Stimulated activated CD4-positive, alpha-beta T cell treated with anti-CD3 and anti-CD28 coated beads, Interleukin-12 subunit alpha, Interleukin-12 subunit beta, amount 100 ng/mL, for 48 hours (primary cell): ENCODE measurements at places on chromosomes 4 and X.

GRCh38 chrX:115535844-115536243 lies 25.1 kb upstream of the PLS3 start:
- DNase-seq = no peak

DNA sequence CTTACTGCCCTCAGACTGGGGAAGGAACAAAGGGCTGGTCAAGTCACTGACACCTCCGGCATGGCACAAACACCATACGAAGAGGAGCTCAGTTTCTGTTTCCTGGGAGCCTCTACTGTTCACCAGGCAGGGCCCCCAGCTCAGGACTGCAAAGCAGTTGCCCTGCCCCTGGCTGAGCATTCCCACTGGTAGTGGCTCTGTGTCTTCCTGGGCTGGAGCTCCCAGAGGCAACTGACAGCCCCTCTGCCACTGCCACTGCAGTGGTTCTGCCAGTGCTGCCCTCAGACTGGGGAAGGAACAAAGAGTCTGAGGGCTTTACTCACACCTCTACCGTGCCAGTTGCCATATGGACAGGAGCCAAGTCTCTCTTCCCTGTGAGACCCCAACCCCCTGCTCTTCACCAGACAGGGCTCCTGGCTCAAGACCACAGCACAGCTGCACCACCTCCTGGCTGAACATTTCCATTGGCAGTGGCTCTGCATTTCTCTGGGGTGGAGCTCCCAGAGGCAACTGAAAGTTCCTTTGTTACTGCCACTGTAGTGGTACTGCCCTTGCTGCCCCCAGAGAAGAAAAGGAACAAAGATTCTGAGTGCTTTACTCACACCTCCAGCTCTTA lies 67.9 kb downstream of the SMARCA5 start:
- no peak for DNase-seq

DNA sequence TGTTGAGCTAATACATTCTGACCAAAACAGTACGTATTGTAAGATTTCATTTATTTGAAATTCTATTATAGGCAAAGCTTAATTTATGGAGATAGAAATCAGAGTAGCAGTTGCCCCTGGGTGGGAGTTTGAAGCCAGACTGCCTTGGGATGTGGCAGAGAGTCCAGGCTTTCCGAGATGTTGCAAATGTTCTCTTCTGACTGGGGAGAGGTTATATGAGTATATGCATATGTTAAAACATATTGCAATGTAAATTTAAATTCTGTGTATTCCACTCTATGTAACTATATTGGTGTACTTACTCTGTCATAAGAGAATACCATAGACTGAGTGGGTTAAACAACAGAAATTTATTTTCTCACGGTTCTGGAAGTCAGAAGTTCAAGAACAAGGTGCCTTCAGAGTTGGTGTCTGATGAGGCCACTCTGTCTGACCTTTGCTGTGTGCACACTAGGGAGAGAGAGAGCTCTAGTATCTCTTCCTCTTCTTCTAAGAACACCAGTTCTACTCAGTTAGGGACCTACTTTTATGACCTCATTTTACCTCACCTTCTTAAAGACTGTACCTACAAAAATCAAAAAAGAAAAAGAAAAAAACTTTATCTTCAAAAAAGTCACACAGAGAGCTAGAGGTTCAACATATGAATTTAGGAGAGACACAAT lies 299.3 kb upstream of the HS3ST1 start:
- no peak for DNase-seq

DNA sequence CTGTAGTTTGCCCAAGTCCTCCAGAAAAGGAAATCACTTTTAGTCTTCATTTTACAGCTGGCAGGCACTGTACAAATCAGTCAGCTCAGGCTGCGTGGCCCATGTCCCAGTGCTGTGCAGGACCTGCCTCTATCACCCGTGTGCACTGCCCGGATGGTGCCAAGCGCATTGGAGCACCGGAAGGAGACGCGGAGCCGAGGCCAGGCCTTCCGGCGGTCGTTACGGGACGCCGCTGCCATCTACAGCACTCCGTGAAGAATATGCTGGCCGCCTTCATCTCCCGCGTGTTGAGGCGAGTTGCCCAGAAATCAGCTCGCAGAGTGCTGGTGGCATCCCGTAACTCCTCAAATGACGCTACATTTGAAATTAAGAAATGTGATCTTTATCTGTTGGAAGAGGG lies at the start of gene PDHA2:
TSS of gene PDHA2 (plus strand) at position 203 of the 400 bp plus-strand sequence. CDS start at position 261, 58 bp downstream.
- DNase-seq = no peak

- no peak for DNase-seq
These were observed 38.7 kb downstream of the KDM5C start for GRCh38 chrX:53186351-53186750.

GRCh38 chr4:158729716-158730559 lies 6.7 kb upstream of the PPID start:
- DNase-seq = peak; percentile 47

- no peak for DNase-seq
These were observed 169.4 kb upstream of the NAP1L5 start for GRCh38 chr4:88866862-88867550.

DNA sequence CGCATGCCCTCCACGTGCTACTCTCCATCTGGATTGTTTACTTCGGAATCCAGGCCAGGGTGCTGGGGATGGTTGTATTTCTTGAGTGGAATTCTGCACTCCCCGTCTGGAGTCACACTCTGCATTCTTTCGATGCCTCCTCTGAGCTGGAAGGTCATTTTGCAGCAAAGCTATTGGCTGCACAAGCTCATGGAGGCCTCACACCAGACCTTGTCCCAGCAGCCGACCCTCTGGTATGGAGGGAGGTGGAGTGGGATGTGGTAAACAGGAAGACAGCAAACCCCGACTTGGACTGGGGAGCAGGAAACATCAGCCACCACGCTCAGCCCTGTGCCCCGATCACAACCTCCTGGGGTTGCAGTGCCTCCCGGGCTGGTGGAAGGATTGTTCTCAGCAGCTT lies 225.3 kb upstream of the LNX1 start:
- DNase-seq = no peak

- DNase-seq = no peak
These were observed 102.9 kb upstream of the ARSJ start for GRCh38 chr4:114082348-114082747.

- no peak for DNase-seq
These were observed 184.0 kb downstream of the ARHGAP24 start for GRCh38 chr4:85658766-85659439.

- no peak for DNase-seq
These were observed 8.8 kb upstream of the GEMIN8 start for GRCh38 chrX:14038375-14039085.

DNA sequence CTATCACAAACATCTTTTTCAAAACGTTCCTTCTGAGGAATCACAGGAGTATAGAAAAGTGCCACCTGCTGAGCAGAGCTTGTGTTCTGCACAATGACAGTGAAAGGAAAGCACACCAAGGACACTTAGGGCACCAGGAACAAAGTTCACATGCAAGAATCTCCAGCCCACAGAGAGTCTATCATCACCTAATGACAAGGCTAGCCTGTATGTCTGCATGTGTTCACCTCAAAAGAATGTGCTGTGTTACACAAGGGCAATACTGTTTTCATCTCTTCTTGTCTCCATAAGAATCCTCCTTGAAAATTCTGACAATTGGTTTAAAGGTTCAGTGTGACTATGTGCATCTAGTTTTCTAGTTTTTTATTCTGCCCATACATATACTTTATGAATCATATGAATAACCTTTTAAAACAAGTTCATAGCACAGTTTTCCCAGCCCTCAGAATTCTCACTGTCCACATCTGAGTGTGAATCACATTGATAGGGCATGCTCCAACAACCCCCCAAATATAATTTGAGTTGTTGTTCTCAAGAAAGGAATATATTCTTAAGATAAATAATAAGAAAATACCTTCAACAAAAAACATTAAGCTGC lies 118.0 kb downstream of the PWWP3B start:
- DNase-seq = no peak

- DNase-seq = no peak
These were observed 609.8 kb downstream of the BCOR start for GRCh38 chrX:39487969-39488330.

DNA sequence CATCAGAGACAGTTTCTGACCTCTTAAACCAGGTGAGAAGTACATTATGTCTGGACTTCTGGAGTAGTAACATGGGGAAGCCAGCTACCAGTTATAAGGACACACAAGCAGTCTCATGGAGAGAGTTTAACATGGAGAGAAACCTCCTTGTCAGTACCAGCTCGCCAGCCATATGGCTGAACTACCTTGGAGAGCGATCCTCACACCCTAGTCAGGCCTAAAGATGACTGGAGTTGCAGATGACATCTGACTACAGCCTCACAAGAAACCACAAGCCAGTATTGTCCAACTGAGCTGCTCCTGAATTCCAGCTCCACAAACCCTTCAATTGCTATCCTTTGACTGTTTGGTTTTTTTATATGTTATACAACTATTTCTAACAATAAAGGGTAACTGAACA lies 49.8 kb downstream of the PDHA2 start:
- no peak for DNase-seq

GRCh38 chrX:323721-324628 lies 5.4 kb upstream of the GTPBP6 start:
- no peak for DNase-seq

DNA sequence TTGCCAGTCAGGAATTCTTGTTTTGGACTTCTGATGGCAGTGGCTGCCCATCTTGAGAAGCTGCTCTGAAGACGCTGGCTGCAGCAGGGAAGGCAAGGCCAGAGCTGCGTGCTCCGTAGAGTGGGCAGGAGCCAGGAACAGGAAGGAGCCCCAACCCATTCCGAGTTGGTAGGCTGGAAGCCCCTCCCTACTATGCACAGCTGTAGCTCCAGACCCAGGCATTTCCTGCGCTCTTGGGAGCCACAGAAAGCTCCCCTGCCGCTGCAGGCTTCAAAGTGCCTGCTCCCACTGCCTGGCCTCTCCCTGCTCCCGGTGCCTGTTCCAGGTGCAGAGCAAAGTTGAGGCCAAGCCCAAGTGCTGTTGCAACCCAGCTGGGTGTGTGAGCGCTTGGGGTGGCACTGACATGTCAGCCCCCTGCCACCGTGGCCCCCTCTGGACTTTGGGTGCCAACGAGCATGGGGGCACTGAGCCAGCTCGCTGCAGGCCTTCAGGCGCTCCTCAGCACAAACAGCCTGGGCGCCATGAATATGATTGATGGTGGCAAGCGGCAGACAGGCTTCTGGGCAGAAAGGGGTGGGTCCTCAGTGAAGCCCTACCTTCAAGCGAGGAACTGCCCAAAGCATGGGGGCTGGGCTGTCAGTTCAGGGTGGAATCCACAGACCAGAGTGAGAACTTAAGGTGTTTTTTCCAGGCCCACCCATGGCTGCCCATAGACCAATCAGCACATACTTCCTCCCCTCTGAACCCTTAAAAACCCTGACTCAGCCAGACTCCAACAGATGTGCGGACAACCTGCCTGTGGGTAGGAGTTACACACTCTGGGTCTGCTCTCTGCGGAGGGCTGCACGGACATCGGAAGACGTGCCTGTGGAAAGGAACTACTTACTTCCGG lies 677.2 kb upstream of the INTU start:
- no peak for DNase-seq

GRCh38 chr4:66943112-66943511 lies 602.2 kb downstream of the CENPC start:
- no peak for DNase-seq

GRCh38 chr4:185945252-185945651 lies 123.7 kb upstream of the TLR3 start:
- DNase-seq = no peak

DNA sequence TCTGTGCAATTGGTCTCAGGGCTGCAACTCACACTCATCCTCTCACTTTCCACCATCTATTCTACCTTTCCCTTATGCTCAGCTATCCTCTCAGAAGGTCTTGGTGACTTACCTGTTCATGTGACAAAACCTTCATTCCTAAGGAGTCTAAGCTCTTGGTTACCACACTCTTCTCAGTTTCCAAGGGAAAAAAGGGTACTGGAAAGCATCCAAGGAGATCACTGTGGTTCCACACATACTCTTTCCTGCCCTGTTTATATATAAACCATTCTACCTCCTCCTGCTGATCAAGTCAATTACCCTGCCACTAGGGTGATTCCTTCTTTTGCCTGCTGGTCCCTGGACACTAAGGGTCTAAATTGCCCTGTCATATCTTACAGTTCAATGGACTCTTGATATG lies 57.2 kb upstream of the MAML3 start:
- no peak for DNase-seq

- DNase-seq = no peak
These were observed 70.2 kb upstream of the PRPS2 start for GRCh38 chrX:12721042-12721441.

DNA sequence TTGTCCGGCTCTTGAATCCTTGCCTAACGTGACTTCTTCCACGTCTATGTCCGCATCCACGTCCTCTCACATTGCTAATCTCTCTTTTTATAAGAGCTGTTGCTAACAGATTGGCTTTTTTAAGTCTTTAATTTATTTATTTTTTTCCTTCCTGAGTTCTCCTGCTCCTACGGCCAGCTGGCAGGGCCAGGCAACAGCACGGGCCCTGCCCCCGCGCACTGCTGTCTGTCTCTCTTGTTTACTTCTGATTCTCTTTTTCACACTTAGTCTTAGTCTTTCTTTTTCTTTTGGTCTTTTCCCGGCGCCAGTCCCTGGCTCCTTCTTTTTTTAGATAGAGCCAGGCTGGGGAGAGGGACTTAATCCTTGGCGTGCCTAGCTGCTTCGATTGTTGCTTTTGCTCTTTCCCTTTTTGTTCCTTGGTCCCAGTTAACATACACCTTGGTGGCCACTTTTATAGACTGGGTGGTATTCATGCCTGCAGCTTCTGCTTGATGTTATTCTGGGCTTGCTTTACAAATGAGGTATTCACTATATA lies 53.2 kb upstream of the RBMX start:
- no peak for DNase-seq

- DNase-seq = no peak
These were observed 70.7 kb upstream of the DCLK2 start for GRCh38 chr4:150007512-150007911.
